Stimulated activated CD4-positive, alpha-beta T cell treated with anti-CD3 and anti-CD28 coated beads, Interleukin-15, amount 100 ng/mL, for 1 hour (primary cell): ENCODE measurements at places on chromosomes 12 and 14.

- no peak for DNase-seq
These were observed 122.1 kb downstream of the SLC5A8 start for GRCh38 chr12:101087920-101088319.

- DNase-seq: no peak
These were observed 3.9 kb upstream of the KRT79 start for GRCh38 chr12:52837781-52838608.

DNA sequence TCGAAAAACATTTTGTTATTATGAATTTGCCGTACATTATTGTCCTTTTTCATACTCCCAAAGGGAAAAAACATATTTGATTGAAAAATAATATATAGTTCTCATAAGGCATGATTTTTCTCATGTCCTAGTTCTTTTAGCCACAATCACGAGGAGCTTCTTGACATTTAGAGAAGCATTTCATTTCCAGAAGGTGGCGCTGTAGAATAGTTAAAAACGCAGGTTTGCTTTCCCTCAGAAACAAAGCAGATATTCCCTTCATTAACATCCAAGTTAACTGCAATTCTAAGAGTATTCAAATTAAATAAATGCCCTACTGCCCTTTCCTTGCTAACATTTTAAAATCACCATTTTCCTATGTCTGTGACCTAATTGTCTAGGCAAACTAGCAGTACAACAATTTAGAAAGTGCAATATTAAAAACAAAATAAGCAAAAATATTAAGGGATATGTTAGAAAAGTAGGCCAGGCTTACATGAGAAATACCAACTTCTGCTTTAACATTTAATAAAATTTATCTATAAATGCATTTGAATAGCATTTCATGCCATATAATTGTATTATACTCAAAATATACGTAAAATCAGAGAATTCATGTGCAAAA, 10.9 kb upstream of the PIK3C2G start:
- no peak for DNase-seq

GRCh38 chr12:26124446-26125399, at the start of gene BHLHE41:
TSS of gene BHLHE41 (minus strand) at chr12:26125037. CDS start at chr12:26124779, 258 bp downstream.
- no peak for DNase-seq

GRCh38 chr12:7150356-7150755, 20.2 kb downstream of the CLSTN3 start:
- DNase-seq: no peak

DNA sequence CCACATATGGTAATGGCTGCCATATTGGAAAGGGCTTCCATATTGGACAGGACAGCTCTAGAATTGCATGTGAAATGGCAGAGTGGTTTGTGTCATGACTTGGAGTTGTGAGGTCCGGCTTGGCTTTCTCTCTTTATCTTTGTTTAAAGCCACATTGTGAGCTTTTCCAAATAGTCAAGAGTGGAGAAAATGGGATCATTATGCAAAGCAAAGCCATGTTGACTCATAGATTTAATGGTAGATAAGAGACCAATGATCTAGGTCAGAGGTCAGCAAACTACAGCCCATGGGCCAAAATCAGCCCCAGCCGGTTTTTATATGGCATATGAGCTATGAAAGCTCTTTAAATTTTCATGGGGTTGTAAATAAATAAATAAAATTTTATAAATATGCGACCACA, 449.1 kb downstream of the BCL11B start:
- DNase-seq: no peak

GRCh38 chr12:90064852-90065801, 356.5 kb upstream of the ATP2B1 start:
- no peak for DNase-seq

DNA sequence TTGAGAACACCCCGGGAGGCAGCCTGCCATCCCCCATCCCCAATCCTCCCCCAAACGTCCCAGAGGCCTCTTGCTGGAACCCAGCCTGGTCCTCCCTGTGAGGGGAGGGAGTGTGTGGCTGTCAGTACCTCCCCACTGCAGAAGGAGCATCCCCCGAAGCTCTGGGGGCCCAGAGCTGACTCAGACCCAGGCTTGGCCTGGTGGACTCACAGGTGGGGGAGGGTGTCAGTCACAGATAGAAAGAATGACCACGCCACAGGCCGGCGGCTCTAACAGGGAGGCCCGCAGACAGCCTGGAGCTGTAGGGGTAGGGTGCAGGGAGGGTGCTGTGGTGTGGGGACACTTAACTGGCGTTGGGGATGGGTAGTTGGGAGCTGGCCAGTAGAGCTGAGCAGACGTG, 5.3 kb downstream of the HHIPL1 start:
- no peak for DNase-seq

GRCh38 chr14:60508707-60509437, at the start of gene SIX6:
TSS of gene SIX6 (plus strand) at chr14:60509146. CDS start at chr14:60509399, 253 bp downstream.
- no peak for DNase-seq

GRCh38 chr12:121894633-121895032, 6.0 kb downstream of the PSMD9 start:
- DNase-seq: no peak

- peak; percentile 12 for DNase-seq
These were observed 483 bp downstream of the POC1B start for GRCh38 chr12:89525305-89525823.

- DNase-seq: no peak
These were observed 87.1 kb downstream of the ATP2B1 start for GRCh38 chr12:89621521-89621920.

DNA sequence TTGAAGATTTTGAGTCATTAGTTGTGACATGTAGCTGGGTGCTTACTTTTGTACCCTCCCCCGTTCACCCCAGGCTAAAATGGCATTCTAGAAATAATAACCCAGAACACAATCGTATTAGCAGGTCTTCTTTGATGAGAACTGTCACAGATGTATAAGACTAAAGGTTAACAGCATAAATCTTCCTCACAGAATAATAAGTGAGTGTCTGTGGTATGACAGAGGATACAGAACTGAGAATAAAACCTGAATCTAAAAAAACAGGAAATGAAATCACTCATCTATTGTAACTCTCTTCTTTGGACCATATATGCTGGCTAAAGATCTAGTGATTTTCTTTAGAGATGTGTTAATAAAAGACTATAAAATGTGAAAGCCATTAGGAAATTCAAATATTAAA, 746.6 kb downstream of the LRFN5 start:
- DNase-seq: no peak

GRCh38 chr14:74029136-74029535, 10.0 kb downstream of the BBOF1 start:
- DNase-seq: no peak

GRCh38 chr14:94227029-94227428, 52.9 kb downstream of the PPP4R4 start:
- DNase-seq: no peak

DNA sequence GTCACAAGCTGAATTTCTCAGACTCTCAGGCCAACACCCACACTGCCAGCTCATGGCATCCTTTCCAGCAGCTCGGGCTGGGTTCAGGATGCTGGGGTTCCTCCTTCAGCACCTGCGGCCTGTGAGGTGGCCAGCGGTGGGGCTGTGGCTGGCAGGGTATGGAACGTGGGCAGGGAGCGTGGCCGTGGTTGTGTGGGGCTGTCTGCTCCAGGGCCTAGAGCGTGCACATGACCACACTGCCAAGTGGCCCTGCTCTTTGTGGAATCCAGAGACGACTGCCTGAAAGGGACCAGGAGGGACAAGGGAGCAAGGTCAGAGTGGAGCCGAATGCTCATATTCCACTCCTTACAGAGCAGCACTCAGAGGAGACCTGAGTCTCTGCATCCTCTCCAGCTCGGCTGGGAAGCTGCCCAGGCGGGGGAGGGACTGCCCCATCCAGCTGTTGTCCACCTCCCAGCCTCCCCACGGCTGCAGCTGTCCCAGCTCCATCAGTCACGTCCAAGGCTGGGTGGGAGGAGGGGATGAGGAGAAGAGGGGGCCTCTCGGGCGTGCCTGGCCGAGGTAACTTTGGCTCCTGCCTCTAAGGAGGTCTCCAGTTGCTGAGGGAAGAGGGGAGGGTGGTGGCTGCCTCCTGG, 71.3 kb downstream of the TSPAN9 start:
- DNase-seq: no peak
